Stimulated activated CD8-positive, alpha-beta memory T cell treated with anti-CD3 and anti-CD28 coated beads, Interleukin-4, amount 100 ng/mL, for 1 hour (primary cell): ENCODE measurements at places on chromosomes 5 and 9.

DNA sequence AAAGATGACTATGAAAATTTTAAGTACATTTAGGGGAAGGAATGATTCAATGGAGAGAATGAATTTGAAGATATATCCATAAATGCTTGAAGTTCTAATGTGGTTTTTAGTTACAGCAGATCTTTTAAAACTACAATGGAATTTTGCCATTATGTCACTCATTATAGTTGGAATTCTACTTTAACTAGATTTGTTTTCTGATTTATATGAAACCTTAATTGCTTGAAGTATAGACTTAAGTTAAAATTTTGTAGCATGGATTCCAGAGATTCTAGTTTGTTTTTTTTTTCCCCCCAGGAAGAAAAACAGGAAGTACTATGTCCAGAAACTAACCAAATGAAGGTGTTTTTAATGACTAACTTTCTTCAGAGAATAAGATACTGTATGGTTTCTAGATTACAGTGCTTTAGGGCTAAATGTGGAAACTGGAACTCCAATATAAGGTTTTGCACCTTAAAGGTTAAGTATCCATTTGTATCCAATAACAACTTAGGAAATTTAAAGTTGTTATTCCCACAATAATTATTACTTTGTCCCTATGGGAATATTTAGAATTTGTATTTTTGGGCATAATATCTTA is 70.3 kb downstream of the ZSWIM6 start:
- DNase-seq: no peak

DNA sequence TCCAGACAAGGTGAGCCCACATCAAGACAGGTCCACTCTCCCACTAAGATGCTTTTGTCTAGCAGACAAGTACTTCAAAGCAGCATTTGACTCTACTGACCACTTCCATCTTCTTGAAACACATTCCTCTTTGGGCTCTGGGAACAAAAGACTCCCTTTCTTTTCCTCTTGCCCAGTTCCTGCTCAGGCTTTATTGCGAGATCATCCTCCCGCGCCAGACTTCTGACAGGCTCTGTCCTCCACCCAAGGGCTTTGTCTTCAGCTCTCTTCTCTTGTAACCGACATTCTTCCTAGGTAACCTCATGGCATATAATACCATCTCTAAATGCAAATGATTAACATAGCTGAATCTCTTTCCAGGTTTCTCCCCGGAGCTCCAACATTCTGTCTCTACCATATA is 85.8 kb downstream of the NUDT12 start:
- no peak for DNase-seq

DNA sequence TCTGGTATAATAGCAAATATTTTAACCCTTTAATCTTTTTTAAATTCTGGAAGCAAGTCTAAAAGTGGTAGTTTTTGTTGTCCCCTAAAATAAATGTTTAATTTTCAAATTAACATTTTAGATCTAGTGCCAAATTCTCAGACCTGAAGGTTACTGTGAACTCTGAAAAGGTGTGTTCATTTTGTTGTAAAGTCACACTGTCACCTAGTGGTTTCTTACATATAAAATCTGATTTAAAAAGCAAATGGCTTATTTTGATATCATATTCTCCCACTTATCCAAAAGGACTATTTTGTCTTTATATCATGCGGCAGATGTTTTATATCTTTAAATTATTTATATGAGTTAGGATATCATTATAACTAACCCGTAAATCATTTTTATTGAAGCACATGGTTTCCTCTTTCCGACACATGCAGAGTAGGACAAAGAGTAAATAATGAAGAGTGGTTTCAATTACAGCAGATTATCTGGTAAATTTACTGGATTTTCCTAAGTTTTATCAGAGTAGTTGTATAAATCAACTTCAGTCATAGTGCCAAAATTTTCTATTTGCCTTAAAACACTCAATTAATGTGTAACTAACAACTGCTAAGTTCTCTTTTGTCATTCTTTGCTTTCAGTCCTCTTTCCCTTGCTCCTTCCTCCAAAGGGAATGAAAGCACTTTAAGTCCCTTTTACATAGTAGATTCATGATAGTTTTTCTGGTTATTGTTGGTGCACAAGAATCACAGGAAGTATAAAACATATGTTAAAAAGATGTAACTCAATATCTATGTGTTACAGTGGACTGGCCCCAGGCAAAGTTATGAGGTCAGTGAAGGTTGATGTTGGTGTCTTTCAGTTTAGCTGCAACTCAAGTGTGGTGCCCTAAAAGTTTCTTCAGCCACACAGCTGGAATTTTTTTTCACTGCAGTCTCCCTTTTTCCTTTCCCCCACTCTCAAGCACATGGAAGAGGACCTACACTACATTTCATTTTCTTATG is 189.6 kb downstream of the COX7C start:
- no peak for DNase-seq

GRCh38 chr9:32331240-32331639 is 53.2 kb upstream of the ACO1 start:
- DNase-seq: no peak

DNA sequence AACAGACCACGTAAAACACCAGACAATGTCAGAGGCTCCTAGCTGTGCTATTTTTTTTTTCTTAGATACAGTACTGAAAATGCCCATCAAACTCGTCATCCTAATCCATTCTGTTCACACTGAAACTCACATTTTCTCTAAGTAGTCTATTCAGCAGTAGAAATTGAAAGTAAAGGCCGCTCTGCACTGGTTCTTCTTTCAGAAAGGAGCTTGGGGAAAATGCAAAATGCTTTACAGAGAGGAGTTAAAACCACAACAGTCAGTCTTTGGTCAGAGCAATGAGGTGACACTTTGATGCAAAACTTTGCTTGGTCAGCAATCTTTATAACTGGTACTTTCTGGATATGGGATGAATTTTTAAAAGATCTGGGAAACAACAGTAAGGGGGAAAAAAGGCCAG is 43.8 kb upstream of the SUSD1 start:
- DNase-seq: no peak

GRCh38 chr5:123047706-123048105 is 11.2 kb upstream of the PPIC start:
- no peak for DNase-seq

GRCh38 chr5:62942384-62942783 is 363.8 kb downstream of the LRRC70 start:
- DNase-seq: no peak

DNA sequence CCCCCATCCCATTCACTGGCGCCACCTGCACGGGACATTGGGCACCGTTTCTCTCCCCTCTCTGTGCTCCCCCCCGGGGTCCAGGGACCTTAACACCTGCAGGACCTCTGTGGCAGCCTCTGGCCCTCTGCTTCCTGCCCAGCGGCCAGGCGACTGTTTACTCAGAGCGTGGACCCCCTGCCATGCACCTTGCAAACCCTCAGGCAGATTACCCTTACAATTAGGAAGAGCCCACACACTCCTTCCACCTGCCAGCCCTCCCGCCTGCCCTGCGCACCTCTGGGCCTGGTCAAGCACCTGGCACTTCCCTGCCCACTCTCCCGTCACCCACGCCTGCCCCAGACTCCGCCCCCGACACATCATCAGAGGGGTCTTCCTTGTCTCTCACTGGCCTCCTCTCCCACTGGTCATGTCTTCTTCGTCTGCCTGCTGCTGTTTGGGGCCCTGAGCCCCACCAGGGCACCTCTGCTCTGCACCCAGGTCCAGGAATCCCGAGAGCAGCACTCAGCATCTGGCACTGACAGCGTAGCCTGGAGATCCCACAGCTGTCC is 281.3 kb upstream of the IRX4 start:
- no peak for DNase-seq

- DNase-seq: no peak
These were observed 204.0 kb downstream of the GADD45G start for GRCh38 chr9:89808756-89809181.

DNA sequence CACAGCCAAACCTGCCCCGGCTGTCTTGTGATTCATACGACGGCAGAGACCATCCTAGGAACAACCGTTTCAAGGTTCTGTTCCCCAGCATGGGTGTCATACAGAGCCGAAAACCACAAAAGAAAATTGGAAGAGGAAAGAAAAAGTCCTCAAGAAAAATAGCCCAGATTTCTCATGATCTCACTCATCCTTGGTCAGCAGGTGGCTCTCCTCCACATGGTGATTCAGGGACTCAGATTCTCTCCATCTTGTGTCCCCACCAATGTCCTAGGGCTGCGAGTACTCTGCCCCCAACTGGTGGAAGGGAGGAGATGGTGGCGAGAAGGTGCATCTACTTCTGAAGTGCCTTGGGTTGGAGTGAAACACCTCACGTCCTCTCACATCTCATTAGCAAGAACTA is 25.6 kb downstream of the PDZD2 start:
- no peak for DNase-seq

DNA sequence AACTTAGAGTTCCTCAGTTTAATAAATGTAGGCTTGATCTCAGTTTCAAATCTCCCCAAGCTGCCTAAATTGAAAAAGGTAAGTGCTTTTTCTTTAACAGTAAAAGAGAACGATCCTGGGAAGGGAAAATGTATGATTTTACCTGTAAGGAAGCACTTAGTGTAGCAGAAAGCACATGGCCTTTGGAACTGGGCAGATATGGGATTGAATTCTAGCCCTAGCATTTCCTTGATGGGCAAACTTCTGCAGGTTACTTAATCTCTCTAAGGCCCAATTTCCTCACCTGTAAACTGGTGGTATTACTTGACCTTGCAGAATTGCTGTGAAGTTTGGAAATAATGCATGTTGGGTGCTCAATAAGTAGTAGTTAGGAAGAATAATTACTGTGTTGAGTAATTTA is 11.6 kb downstream of the ANP32B start:
- DNase-seq: no peak
